GM19239 (cell line): ENCODE measurements at places on chromosomes 6 and 20.

DNA sequence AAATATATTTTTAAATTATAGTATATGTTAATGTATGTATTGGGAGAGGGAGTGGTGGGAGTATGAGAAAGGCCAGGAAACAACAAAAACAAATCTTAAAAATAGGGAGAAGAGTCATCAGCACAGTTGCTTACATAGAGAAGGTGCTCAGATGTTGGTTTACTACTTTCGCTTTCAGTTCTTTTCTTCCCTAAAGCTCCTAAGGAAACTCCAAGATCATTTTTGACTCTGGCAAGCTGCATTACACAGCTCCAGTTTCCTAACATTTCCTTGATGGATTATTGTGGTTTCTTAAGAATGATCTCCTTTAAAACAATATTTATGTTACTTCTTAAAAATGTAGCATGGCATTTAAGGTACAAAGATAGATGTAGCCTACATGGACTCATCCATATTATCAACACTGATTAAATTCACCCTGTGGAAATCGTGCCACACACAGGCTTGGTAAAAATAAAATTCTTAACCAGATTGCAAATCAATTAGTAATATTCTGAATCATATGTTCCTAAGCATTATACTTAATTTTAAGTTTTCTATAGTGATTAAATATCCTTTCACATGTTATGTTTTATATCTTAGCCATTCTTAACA is 118.0 kb upstream of the MAN1A1 start:
- DNase-seq = no peak

- DNase-seq = no peak
Observed at GRCh38 chr6:66931787-66932186, 1224.8 kb upstream of the EYS start.

DNA sequence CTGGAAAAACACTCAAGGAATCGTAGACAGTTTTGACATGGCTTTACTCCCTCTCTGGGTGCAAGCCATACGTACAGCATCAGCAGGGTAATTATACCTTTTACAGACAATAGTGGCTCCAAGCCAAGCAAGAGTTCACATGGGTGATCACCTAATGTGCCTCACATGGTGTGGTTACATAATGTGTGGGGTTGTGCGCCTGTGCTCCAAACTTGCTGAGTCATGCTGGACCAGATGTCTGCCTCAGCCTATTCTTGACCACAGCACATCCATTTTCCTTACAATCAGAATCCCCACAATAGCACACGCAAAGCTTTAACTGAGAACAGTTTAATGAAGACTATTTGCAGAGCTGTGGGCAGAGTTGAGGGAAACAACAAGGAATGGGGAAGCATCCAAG is 74.5 kb downstream of the ALDH8A1 start:
- DNase-seq = no peak

- no peak for DNase-seq
Observed at GRCh38 chr6:27617046-27617687, 144.3 kb upstream of the ZNF184 start.

GRCh38 chr6:143901885-143902750 is 37.8 kb downstream of the ZC2HC1B start:
- DNase-seq = peak; percentile 23

- DNase-seq = no peak
Observed at GRCh38 chr6:4574007-4574406, 202.2 kb upstream of the CDYL start.

DNA sequence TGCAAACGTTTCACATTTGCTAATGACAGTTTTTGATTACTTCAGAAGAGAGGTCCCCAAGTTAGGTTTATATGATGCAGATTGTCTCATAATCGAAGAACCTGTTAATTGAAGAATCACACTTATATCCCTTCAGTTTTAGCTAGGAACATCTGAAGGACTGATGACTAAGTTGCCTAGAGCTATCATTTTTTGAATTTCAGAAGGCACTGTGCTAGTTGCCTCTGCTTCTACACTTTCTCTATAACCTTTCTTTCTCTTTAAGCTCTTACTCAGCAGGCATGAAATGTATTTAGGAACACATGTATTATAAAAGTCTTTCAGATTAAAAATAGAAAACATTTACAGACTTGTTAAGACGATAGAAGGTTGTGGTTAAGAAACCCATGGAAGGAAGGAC is 14.4 kb upstream of the GJE1 start:
- DNase-seq = no peak

- DNase-seq = no peak
Observed at GRCh38 chr20:58906894-58907293, 54.4 kb downstream of the GNAS start.

DNA sequence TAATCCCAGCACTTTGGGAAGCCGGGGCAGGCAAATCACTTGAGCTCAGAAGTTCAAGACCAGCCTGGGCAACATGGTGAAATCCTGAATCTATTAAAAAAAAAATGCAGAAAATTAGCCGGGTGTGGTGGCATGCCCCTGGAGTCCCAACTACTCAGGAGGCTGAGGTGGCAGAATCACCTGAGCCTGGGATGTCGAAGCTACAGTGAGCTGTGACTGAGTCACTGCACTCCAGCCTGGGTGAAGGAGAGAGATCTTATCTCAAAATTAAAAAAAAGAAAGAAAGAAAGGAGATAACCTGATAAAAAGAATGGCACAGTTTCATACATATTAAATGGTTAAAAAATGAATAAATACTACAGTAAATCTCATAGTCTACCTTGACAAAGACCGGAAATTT is 123.6 kb upstream of the TNFAIP3 start:
- DNase-seq = no peak

- no peak for DNase-seq
Observed at GRCh38 chr6:100465701-100466409, 1.1 kb upstream of the SIM1 start.

- DNase-seq = no peak
Observed at GRCh38 chr20:25539742-25540672, 45.3 kb downstream of the NINL start.

GRCh38 chr20:46200582-46201570 is 82.8 kb downstream of the CD40 start:
- DNase-seq = no peak

GRCh38 chr6:90502381-90502780 is 84.5 kb downstream of the MAP3K7 start:
- DNase-seq = no peak

DNA sequence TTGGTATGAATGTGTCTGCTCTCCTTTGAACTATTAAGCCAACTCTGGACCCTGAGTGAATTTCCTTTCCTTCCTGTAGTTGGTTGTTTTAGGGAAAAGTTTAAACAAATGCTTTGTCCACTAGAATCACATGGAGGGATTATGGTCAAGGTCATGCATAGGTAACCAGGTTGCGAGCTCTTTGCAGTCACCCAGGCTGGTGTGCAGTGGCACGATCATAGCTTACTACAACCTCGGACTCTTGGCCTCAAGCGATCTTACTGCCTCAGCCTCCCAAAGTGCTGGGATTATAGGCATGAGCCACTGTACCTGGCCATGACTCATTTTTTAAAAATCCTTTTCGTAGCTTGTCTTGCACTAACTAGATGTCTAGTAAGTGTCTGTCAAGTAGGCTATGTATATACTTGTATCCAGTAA is 88.0 kb upstream of the SOX4 start:
- DNase-seq = no peak

- no peak for DNase-seq
Observed at GRCh38 chr6:9044426-9044825, 609.1 kb upstream of the SLC35B3 start.

- no peak for DNase-seq
Observed at GRCh38 chr6:109706513-109706912, 15.4 kb downstream of the FIG4 start.

DNA sequence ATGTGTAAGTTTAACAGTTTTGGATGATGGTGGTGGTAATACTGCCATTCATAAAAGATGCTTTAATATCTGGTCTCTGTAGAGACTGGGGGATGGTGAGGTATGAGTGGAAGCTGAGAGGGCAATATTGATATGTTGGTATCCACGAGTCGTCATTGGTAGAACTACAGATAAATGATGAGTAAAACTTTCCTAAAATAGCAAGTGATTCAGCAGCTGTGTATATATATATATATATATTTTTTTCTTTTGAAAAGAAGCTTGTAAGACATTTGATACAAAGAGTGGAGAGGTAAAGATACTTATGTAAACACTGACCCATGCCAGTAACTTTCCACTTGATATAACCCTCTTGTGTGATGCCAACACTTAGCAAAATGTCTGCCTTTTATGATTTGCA is 41.7 kb upstream of the CITED2 start:
- DNase-seq = no peak

- DNase-seq = peak; percentile 9
Observed at GRCh38 chr6:106223300-106223930, 102.1 kb downstream of the ATG5 start.

- no peak for DNase-seq
Observed at GRCh38 chr6:137625808-137626207, 131.6 kb upstream of the OLIG3 start.

DNA sequence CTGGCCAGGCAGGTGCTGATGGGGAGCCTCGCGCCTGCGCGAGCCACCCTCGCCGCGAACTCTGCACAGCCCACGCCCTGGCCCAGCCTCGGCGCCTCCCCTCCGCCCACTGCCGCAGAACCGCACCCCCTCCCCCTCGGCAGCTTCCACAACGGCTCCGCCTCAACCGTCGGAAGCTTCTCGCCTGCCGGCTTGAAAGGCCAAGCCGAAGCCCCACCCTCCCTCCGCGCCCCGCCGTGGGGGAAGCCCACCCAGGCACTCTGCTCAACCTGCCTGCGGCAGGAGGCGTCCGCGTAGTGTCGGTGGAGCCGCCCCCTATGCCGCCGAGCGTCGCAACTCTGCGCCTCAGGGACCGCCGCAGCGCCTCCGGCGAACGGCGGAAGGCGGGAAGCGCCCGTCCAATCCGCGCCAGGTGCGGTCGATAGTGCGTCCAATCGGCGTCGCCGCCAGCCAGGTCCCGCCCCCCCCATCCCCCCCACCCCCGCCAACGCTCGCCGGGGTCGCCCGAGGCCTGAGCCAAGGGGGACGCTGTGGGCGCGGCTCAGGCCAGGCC is at the start of gene SYCP2:
TSS of gene SYCP2 (minus strand) at position 342 of the 553 bp plus-strand sequence. CDS start 11,224 bp downstream, outside the sequence.
- DNase-seq = no peak

- no peak for DNase-seq
Observed at GRCh38 chr6:24980507-24981385, 45.0 kb upstream of the RIPOR2 start.
